ENCODE measurements at places on chromosomes 5 and 9. TPM values are rescaled to one million over a fixed set of nuclear protein-coding genes. Genes with fewer than 3 reads are reported as not detected.

- DNase-seq, result no peak
Measured at GRCh38 chr5:11584017-11584416, 320.2 kb downstream of the CTNND2 start.

DNA sequence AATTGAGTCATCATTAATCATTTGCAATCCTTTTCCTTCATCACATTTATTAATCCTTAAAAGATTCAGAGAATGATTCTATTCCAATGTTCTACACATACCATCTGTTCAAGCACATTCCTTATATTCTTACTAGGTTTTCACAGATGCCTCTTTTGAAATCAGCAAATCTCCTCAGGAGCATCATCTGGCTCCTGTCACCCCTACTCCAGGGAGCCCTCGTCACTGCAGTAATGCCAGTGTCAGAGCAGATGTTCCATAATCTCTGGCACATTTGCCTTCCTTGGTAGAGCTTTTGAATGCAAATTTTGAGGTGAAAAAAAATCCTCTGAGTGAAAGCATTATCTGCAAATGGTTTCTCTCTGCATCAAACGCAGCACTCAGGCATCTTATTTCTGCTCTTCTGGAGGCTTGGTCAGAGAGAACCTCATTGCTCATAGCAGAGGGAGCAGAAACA lies 7.6 kb upstream of the KCNV2 start:
- DNase-seq, result no peak

DNA sequence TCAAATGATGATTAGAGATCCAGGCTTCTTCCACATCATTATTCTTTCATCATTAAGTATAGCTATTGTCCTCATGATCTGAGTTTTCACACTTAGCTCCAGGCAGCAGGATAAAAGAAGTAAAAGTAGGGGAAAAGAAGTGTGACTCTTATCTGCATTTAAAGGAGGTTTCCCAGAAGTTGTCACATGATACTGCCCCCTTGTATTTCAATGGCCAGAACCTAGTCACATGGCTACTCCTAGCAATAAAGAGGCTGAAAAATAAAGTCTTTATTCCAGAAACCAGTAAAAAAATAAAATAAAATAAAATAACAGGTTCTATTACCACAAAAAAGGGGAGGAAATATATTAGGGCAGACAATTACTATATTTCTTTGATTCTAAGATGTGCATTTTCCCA lies 5.3 kb upstream of the NDUFS4 start:
- no peak for DNase-seq

Gene LRRC19
- not detected for total RNA-seq

DNA sequence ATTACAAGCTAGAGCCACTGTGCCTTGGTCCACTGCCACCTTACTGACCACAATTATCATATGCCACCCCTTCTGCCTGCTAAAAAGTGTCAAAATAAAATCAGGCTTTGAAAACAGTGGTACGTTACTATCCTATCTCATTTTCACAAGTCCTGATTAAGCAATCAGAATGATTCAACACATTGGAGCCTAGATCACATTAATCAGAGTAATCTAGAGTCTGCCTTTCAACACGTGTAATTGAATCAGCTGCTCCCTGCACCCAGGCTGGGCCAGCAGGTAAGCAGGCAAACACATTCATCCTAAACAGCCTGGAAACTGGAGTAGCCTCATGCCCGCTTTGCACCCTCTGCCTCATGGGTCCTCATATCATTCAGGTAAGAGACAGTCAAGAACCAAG lies 186.2 kb downstream of the DCP2 start:
- peak; percentile 61 for DNase-seq

- DNase-seq, result peak; percentile 91
Measured at GRCh38 chr9:98374385-98375051, 119.1 kb upstream of the TBC1D2 start.

Gene FGF1
- total RNA-seq, result 12.1 TPM

Gene FUT7
- total RNA-seq, result not detected

DNA sequence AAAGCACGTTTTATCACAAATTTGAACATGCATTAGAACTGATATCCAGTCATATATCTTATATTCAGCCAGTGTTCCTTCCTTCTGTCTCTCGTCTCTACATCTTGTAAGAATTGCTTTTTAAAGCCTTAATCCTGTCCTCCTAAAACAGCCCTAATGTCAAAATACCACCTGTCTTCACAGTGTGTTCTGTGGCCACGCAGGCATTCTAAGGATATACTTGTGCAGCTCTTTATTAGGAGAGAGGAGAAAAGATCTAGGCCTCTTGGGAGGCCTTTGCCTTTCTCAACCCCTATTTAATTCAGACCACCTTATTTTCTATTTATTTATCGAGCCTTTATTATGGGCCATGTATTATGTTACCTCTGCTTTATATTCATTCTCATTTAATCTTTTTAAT lies 78.3 kb downstream of the MAN2A1 start:
- DNase-seq, result no peak

DNA sequence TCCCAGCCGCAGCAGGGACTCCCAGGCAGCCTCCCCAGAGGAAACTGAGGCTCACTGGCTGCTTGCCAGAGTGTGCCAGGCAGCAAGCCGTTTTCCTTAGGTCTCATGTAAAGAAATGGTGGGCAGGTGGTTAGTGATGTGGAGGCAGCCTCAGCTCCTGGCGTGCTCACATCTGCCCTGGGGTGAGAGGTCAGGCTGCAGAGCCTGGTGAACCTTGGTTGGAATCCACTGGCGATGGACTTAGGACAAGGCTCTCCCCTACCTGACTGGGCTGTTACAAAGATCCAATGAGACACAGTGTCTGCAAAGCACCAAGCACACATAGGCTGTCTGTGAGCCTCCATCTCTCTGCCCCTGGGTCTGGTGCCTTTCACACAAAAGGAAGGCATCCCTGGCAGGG lies 30.9 kb downstream of the LHX6 start:
- DNase-seq, result no peak

DNA sequence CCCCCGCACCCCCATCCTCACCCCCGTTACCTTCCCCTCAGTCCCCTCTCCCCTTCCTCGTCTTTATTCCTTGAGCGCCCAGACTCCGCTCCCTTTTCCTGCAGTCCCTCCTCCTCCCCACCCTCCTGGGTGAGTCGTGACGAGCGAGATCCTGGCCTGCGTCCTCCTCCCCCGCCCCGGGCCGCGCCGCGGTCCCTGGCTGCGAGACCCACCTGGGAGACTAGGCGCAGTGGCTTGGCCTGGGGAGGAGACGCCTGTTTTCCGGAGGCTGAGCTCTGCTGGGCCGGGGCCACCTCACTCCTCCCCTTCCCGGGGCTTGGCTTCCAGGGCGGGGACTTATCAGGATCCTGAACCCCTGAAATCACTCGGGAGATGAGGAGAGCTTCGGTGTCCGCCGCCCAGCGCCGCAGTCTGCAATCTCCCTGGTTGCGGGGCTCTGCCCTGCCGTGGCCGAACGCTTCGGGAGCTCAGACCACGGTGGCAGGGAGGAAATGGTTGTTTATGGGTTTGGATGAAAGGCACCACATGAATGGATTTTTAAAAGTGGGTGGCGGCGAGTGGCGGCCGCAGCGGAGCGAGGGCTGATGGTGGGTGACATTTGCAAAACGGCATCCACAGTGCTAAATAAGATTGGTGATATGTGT lies 984 bp downstream of the STXBP1 start:
- DNase-seq, result no peak

Gene C5
- total RNA-seq, result 0.89 TPM

DNA sequence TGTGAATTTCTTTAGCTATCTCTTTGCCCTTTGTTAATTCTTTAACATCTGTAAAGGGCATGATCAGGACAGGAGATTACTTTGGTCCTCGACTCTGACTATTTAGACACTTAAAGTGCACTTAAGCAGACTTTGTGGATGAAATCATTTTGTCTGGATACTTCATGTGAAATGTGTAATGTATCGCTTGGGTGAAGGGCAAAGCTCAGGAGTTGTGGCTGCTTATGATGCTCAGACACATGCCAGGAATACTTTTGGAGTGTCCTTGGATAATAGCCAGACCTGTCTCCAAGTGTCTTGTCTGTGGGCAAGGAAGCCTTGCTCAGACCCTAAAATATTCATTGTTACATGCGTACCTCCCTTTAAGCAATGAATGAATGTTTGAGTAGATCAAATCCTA lies 87.8 kb downstream of the RAI14 start:
- DNase-seq, result peak; percentile 78

- no peak for DNase-seq
Measured at GRCh38 chr5:59532979-59533729, 360.4 kb downstream of the PDE4D start.

Gene PRUNE2
- 0.41 TPM for total RNA-seq

Gene PLEKHG4B
- total RNA-seq, result 5.4 TPM

Gene DDX4
- not detected for total RNA-seq

DNA sequence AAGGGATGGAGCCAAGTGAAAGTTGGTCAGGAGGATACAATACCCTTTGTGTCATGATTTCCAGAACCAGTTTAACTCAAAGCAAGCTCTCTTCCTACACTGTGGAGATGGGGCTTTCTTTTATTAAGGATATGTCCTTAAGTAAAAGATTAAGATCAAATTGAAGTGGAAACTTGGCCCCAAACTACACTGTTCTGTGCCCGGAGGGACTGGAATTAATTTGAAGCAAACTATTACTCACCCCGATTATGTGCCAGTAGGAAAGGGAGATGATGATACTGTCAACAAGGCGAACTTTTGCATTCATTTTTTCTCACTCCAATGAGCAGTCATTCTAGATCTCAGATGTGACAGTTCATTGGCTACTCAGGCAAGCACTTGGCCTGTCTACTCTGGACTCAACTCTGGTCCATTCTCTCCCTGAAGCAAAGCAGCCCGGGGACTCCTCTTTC lies 186.7 kb downstream of the NTRK2 start:
- no peak for DNase-seq

- no peak for DNase-seq
Measured at GRCh38 chr9:126049088-126049487, 277.5 kb upstream of the MVB12B start.

GRCh38 chr5:172088801-172089200 lies 82.4 kb upstream of the FBXW11 start:
- no peak for DNase-seq

DNA sequence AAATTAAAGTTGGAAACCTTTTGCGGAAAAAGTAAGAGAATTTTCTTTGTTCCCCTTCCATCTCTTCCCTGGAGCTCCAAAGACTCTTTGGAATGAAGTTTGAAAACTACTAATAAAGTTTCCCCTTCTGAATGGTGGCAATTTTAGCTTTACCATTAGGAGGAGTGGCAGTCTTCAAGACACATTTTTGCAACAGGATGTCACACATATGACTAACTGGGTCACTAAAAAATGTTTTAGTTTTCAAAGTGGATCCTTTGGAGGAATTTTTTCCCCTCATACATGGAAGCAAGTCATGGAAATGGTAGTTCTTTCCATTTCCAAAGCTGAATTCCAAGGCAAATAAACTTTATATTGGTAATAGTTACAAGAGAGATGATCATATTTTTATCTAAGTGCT lies 15.6 kb downstream of the FBXO4 start:
- no peak for DNase-seq

DNA sequence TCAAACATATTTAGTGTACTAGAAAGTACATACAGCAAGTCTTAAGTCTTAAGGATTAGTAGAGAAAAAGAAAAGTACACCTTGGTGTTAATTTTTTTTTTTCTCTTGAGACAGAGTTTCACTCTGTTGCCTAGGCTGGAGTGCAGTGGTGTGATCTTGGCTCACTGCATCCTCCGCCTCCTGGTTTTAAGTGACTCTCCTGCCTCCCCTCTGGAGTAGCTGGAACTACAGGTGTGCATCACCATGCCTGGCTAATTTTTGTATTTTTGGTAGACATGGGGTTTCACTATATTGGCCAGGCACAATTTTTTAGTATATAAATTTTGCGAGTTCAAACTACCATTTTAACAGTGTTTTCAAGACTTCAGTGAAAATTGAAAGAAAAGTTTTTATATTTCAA lies 1941.1 kb upstream of the CDH6 start:
- DNase-seq, result no peak

- DNase-seq, result no peak
Measured at GRCh38 chr9:108060175-108060574, 570.6 kb upstream of the KLF4 start.

- no peak for DNase-seq
Measured at GRCh38 chr9:68898781-68899439, 115.0 kb downstream of the PRKACG start.

- DNase-seq, result no peak
Measured at GRCh38 chr9:104748359-104749031, 1.0 kb downstream of the NIPSNAP3A start.

DNA sequence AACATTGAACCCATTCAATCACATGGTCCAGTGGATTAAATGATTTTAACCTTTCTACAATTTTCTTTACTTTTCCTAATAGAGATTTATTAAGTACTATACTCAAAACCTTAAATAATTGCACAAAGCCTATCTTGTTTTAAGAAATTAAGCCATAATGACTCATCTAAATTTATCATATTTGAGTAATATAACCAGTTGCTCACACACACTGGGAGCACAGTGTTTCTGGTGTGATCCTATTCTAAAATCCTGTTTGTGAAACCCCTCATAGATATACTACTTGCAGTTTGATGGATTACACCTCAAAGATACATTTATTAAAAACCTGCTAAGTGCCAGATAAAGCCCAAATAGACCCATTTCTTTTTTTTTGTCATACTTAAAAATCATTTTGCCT lies 668.3 kb upstream of the CDH18 start:
- no peak for DNase-seq

Gene SLC35D2
- total RNA-seq, result 50.4 TPM

DNA sequence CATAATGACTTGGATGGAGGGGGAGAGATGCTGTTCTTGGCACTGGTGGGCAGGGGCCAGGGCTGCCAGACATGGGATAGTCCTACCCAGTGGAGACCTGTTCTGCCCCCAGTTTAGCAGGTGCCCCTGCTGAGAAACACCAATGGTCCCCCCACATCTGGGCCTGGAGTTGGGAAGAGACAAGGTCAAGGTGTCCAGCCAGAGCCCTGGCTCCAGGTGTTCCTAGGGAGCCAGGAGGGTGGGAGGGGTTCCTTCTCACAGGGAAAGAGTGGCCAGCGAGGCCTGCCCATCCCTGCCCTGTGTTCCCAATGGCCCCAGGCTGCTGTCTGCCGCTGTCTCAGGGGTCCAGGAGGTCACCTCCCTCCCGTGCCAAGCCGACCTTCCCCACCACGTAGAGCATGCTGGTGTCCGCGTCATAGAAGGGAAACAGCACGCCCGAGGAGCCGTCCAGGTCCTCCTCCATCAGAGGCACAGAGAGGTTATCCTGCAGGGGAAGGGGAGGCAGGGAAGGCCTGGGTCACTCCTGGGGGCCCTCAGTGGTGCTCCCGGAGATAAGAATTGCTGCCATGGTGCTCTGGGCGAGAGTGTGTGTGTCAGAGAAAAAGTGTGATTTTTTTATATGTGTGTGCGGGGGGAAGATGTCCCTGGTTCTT lies 11.7 kb upstream of the TRIM14 start:
- DNase-seq, result no peak

Gene ZNF300
- 8.5 TPM for total RNA-seq

Gene EDIL3
- 41.7 TPM for total RNA-seq

Gene PRRX2
- not detected for total RNA-seq

DNA sequence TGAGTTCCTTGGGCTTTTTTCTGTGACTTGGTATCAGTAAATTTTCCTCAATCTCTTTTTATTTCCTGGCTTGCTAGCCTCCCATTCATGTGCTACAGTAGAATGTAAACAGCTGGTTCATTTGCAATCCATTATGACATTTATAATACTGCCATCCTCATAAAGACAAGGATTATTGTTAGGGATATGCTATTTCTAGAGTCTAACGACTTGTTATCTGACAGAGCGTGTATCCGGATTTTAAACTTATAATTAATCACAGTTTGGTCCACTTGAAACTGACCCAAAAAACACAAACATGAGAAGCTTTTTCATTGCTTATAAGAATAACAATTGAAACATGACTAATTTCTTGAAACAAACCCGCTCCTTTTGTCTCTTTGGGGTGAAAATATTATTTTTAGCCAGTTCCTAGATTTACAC lies 585.8 kb downstream of the TLE4 start:
- DNase-seq, result no peak

GRCh38 chr5:116616876-116617275 lies 42.3 kb upstream of the SEMA6A start:
- no peak for DNase-seq

Data from kidney epithelial cell (primary cell).